Upper lobe of right lung (tissue), 1 donor: ENCODE measurements at places on chromosomes 12 and 14. TPM values are rescaled to one million over a fixed set of nuclear protein-coding genes. Genes with fewer than 3 reads are reported as not detected.

SYCP3 gene
- total RNA-seq, result 0.64 TPM

NUP107 gene
- total RNA-seq, result 22.7 TPM

PSMB5 gene
- 75.7 TPM for total RNA-seq

FOXM1 gene
- total RNA-seq, result 1.0 TPM

RASSF8 gene
- 85.7 TPM for total RNA-seq

C14orf132 gene
- total RNA-seq, result 63.1 TPM

DPPA3 gene
- not detected for total RNA-seq

MYO1H gene
- 0.64 TPM for total RNA-seq

MLXIP gene
- 57.4 TPM for total RNA-seq

FGF6 gene
- total RNA-seq, result not detected

PLEKHD1 gene
- 0.41 TPM for total RNA-seq

TAS2R7 gene
- not detected for total RNA-seq
